ENCODE measurements at places on chromosomes 3 and 15. TPM values are rescaled to one million over a fixed set of nuclear protein-coding genes. Genes with fewer than 3 reads are reported as not detected.

STAC gene
- total RNA-seq, result 2.1 TPM

ZNF501 gene
- 13.1 TPM for total RNA-seq

ULK4 gene
- 46.8 TPM for total RNA-seq

LINGO1 gene
- total RNA-seq, result not detected

PLS1 gene
- total RNA-seq, result 0.99 TPM

IL16 gene
- 1.4 TPM for total RNA-seq

TMEM108 gene
- total RNA-seq, result not detected

GOLGA6A gene
- total RNA-seq, result not detected

TRIM71 gene
- not detected for total RNA-seq

GPR15 gene
- total RNA-seq, result not detected

EFCC1 gene
- not detected for total RNA-seq

AMT gene
- 3.3 TPM for total RNA-seq

CPN2 gene
- not detected for total RNA-seq

CLDN11 gene
- 661 TPM for total RNA-seq

DENND4A gene
- total RNA-seq, result 18.6 TPM

NUDT16 gene
- total RNA-seq, result 11.5 TPM

CCR9 gene
- not detected for total RNA-seq

UCN2 gene
- 0.54 TPM for total RNA-seq

ZNF80 gene
- total RNA-seq, result not detected

CFAP91 gene
- 0.98 TPM for total RNA-seq

AMIGO3 gene
- 0.27 TPM for total RNA-seq

SAMD7 gene
- total RNA-seq, result not detected

ARHGEF26 gene
- 2.0 TPM for total RNA-seq

THRB gene
- 8.7 TPM for total RNA-seq

AGTR1 gene
- 3.2 TPM for total RNA-seq

DAZL gene
- not detected for total RNA-seq

TERC gene
- 124 TPM for total RNA-seq

AGBL1 gene
- not detected for total RNA-seq

LRRC34 gene
- total RNA-seq, result 7.4 TPM

SLC25A20 gene
- 20.9 TPM for total RNA-seq

MAPKAPK3 gene
- 55.2 TPM for total RNA-seq

ISLR gene
- total RNA-seq, result 163 TPM

IL17RC gene
- 47.9 TPM for total RNA-seq

ITGB5 gene
- 308 TPM for total RNA-seq

NR1I2 gene
- not detected for total RNA-seq

STARD9 gene
- 8.0 TPM for total RNA-seq

PLXNA1 gene
- total RNA-seq, result 38.4 TPM

STRIT1 gene
- not detected for total RNA-seq

TTC21A gene
- total RNA-seq, result 2.4 TPM

Data from fibroblast of the aortic adventitia (primary cell).